ENCODE measurements at places on chromosomes 13 and 19. TPM values are rescaled to one million over a fixed set of nuclear protein-coding genes. Genes with fewer than 3 reads are reported as not detected.

Gene EFNA2
- not detected for total RNA-seq

Gene MISP3
- 17.2 TPM for total RNA-seq

Gene IQCN
- total RNA-seq: 4.1 TPM

Gene WASF3
- total RNA-seq: 23.0 TPM

Gene WDR88
- 3.9 TPM for total RNA-seq

DNA sequence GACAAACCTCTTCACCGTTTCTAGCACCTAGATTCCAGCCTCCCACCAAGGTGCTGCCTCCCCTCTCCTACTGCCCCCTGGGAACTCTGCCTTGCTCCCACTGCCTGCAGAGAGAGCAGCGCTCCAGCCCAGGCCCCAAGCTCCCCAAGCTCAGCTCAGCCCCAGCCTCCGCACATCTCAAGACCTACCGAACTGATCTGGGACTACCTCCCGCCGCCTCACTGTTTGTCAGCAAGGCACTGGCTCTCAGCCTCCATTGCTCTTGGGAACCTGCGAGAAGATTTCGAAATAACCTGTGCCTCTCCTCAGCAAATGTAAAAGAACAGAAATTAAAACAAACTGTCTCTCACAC is 92.4 kb upstream of the GPR183 start:
- DNase-seq: no peak

DNA sequence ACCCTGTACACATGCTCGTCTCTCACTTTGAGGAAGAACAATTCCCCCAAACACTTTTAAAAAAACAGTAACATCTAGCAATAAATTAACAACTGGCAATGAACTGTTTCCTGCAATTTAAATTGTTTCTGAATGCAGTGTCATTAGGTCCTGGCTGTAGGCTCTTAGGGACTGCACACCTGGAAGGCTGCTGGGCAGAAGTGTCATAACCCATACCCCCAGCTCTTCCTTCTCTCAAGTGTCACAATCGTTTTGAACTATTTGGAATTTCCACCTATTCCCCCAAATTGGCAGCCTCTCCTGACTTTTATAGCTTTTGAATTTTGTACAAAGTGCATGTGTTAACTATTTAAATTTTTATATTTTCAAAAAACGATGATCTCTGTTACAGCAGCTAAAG is 38.2 kb upstream of the KPNA3 start:
- DNase-seq: no peak

DNA sequence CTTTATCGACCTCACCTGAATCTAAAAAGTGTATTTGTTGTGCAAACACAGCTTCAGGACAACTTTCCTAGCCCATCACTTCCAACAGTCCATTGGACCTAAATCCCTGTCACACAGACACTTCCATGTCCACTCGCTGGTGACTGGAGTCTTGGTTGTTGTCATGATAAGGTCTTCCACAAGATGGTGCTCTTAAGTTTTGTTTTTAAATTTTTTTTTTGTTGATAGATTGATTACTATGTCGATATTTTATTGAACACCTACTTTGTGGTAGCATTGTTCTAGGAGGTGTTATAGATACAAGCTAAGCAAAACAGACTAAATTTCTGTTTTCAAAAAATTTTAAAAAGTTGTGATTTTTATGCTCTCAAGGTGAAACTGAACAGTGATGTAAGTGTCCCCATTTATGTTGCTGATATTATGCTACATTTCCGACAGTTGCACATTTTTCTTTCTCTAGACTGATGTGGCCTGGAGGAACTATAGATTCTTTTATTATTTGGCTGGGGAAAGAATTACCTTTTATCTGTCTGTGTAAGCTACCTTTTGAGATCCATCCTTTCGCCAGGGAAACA is 8.1 kb upstream of the ERICH6B start:
- DNase-seq: no peak

- DNase-seq: no peak
Measured at GRCh38 chr13:39106216-39107005, 68.2 kb downstream of the NHLRC3 start.

DNA sequence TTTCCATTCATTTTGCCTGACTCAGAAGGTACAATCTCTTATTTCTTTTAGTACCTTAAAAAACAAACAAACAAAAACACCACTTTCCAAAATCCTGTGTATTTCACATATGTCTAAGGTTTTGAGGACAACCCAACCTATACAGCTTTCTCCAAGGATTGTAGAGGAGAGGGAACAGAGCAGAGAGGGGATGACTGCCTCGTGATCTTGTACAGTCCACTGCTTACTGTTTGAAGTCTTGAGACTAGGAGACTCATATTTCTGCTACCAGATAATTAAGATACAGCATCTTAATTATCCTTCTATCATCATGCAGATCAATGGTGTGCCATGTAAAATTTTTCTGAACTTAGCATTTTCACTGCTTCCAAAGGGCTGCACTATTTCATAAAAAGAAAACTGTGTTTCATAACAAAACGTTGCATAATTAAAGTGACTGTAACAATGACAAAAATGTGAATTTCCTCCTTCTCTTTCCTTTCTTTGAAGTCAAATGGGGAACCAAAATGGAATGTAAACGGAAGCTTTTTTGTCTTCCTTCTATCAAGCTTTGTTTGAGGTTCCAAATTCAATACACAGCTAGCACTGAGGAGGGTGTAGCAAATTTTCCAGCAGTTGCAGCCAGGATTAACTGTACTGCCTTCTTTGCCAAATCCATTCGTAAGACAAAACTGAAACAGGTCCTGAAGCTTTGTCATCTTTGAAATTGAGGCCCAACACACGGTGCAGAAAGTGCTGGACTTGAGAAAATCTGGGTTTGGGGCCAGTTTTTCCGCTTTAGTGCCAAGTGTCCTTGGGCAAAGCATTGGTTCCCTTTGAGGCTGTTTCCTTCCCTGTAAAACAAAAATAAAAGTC is 34.9 kb upstream of the RCBTB2 start:
- peak; percentile 51 for DNase-seq

DNA sequence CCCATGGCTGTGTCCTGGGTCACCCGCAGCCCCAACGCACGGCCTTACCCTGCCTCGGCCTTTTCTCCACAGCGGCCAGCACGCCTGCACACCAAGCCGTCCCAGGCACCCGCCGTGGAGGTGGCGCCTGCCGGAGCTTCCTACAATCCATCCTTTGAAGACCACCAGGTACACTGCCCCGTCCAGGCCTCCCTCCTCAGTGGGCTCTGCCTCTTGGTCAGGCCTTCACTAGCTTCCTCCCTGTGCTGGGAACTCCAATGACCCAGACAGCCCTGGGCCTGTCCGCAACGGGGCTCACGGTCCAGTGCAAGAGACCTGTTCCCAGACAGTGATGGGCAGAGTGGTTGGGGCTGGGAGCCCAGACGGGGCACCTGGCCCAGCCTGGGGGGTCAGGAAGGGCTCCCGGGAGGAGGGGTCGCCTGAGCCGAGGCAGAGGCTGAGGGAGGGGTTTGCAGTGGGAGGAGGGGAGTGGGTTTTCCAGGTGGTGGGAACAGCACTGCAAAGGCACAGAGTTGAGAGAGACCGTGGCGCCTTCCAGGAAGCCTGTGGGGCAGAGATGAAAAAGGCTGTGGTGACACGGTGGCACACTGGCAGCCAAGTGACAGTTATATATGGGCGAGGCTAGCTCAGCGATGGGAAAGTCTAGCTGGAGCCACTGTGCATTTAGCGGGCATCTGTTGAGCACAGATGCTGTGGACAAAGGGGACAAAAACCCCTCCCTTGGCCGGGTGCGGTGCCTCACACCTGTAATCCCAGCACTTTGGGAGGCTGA is 7.3 kb downstream of the NOP53 start:
- DNase-seq: no peak

DNA sequence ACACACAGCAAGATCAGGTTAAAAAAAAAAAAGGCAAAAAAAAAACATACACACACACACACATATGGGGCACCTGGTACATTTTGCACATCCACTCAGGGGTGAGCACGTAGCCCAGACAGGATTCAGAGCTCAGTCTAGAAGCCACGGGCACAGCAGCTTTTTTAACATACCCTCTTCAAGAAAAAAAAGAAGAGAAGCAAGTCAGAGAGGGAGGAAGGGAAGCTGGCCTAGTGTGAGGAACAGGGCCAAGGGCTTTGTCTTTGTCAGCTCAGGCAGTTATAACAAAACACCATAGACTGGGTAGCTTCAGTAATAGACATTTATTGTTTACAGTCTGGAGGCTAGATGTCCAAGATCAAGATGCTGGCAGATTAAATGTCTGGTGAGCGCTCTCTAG is 2.3 kb upstream of the TPM4 start:
- DNase-seq: peak; percentile 49

- DNase-seq: no peak
Measured at GRCh38 chr19:15244106-15244803, 12.0 kb upstream of the EPHX3 start.

GRCh38 chr13:27789495-27790303 is 2.6 kb upstream of the GSX1 start:
- DNase-seq: no peak

DNA sequence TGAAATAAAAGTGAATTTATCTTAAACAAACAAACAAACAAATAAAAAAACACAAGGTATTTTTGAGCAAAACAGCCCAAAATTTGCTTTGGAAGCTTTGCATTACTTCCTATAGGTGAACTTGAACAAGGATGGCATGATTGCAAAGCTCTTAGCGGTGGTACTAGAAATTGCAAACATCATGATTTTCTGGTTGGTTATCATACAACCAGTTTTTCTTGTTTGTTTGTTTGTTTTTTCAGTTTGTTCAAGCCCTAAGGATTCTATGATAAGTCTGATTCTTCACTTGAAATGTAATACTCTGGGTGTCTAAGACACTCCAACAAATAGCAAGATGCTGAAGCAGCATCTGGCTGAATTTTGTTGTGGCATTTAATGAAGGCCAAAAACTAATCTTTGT is 15.9 kb downstream of the DCLK1 start:
- DNase-seq: no peak

GRCh38 chr13:96279904-96280303 is 190.0 kb downstream of the HS6ST3 start:
- no peak for DNase-seq

DNA sequence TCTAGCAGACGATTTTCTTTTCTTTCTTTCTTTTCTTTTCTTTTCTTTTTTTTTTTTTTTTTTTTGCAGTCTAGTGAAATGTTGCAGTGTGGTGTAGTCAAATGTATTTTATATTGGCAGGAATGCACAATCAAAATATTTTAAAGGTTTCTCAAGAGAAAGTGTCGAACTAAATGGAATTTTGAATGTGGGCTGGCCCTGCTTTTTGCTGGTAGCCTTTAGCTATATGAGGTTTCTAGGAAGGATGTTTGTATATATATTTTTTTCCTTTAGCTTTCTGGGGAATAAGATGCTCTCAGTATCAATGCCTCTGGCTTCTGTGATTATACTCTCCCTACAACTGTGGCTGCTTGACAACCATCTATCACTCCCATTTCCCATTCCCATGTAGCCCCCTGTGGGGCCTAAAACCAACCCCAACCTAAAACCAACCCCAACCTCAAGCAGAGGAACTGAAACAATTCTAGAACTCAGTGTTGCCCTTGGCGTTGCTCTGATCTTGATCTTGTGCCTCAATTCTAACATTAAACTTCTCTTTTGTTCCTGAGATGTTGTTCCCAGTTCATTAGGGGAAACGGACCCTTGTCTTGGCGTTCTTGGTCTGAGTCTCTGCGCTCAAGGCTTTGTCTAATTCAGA is 27.1 kb downstream of the CYSLTR2 start:
- no peak for DNase-seq

DNA sequence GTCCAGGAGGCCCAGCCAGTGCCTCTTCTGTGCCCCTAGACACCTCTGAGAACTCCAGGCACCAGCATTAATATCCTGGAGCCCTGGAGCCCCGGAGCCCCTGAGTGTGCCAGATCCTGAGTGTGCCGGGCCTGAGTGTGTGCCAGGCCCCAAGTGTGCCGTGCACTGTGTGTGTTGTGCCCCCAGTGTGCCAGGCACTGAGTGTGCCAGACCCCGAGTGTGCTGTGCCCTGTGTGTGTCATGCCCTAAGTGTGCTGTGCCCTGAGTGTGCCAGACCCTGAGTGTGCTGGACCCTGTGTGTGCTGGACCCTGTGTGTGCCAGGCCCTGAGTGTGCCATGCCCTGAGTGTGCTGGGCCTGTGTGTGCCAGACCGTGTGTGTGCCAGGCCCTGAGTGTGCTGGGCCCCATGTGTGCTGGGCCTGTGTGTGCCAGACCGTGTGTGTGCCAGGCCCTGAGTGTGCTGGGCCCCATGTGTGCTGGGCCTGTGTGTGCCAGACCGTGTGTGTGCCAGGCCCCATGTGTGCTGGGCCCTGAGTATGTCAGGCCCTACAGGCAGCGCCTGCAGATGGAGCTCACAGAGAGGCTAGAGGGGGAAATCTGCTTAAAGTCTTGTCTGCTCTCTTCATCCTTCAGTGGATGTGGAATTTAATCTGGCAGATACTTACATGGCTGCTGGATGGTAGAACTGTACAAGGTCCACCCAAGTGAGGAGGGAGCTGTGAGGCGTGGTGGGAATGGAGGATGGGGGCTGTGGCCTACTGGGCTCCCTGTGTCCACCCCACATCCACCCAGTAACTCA is 53.9 kb downstream of the C13orf46 start:
- no peak for DNase-seq

Measured in prostate gland (tissue), 2 donors.